ENCODE measurements at places on chromosomes 7 and 10.
A peak's percentile ranks its signal among the peaks of the same experiment; 100 is the strongest.

DNA sequence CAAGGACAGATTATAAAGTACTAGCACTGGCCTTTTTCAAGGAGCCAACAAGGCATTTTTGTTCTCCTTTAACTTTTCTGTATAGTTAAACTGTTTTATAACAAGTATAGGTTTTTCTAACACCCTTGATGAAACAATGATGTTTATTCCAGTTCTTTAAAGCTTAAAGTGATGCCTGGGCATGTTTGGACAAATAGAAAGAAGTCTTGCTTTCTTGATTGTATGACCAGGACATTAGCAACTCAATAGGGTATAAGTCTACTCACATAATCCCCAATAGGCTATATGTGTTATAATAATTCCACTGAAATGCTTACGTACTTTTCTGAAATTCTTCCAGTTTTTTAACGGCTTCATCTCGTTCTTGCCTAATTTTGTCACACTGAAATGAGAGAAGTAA lies 36.7 kb downstream of the SHTN1 start:
- no peak for DNase-seq

- DNase-seq = no peak
Measured at GRCh38 chr10:98519841-98520240, 73.1 kb upstream of the HPS1 start.

GRCh38 chr7:155353256-155353897 lies 55.7 kb downstream of the INSIG1 start:
- DNase-seq = no peak

DNA sequence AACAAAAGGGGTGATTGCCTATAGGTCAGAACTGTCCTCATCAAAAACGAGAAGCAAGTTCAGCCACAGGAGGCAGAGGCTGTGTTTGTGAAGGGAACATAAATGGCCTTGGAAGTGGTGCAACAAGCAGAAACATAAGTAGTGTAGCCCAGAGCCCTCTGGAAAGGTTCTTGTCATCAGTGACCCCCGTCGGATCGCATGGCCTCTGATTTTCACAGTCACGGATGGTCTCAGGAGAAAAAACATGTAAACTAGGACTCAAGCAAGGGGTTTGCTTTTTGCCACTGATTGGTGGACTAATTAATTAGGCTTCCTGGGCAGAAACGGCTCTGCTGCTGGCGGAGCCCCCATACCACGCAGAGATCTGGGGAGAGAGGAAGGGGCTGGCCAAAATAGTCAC lies 496.5 kb upstream of the MKI67 start:
- DNase-seq = no peak

DNA sequence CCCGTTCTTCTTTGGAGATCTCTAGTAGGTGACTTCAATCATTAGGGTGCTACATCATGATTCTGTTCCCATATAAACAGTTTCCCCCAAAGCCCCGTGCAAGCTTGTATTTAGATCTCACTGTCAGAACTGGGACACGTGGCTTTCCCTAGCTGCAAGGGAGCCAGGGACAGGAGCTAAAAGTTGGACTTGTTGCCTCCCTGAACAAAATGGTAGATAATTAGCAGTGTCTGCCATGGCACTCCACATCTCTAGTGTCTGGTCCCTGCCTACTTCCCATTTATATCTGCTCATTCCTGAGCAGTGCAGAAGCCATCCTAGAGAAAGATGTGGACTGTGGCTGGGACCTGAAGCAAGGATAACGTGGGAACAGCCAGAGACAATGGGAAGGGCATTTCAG lies 76.6 kb upstream of the FGFR2 start:
- DNase-seq = no peak

- no peak for DNase-seq
Measured at GRCh38 chr7:151406886-151407583, 2.8 kb downstream of the WDR86 start.

DNA sequence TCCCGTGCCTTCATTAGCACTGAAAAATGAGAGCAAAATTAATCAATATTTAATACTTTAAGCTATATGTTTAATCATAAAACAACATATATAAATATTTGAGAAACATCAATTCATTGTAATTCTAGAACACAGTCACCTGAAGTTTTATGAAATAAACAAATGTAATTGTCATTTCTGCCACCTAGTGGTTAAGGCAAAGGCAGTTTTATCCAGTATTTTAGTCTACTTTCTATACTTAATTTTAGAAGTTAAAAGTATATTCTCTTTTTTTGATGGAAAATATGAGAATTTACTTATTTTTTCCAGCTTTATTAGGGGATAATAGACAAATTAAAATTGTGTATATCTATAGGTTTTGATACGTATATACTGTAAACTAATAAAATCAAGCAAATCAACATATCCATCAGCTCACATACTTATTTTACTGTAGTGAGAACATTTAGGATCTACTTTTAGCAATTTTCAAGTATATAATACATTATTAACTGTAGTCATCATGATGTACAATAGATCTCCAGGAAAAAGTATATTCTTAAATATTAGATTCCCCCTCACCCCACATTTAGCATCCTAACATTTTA lies 16.9 kb downstream of the PCGF6 start:
- peak; percentile 41 for DNase-seq

GRCh38 chr10:117653170-117653515 lies 110.6 kb downstream of the EMX2 start:
- DNase-seq = no peak

GRCh38 chr7:110994028-110994967 lies 96.6 kb upstream of the LRRN3 start:
- DNase-seq = no peak

GRCh38 chr10:132549371-132549770 lies 11.8 kb downstream of the INPP5A start:
- DNase-seq = no peak

GRCh38 chr10:133411523-133412380 lies 12.7 kb downstream of the SPRN start:
- DNase-seq = no peak

DNA sequence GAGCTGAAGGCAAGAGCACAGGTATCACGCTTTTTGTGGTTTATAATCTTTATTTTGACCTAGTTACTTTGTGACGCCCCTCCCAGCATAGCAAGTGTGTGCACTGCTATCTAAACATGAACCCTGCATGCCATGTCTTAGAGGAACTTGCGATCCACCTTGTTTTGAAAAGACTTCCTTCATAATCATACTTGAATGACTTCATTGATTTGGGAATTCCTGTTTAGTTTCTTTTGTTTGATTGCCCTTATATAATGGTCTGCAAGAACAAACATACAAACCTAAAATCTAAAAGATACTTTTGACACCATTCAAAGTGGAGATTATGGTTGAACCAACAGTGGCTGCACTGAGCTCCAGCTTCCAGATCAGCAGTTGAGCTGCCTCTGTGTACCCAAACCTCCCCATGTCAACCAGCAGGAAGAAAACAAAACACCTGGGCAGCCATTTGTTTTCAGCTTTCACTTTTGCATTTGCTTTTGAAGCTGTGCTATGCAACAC lies 132.6 kb downstream of the CELF2 start:
- no peak for DNase-seq

DNA sequence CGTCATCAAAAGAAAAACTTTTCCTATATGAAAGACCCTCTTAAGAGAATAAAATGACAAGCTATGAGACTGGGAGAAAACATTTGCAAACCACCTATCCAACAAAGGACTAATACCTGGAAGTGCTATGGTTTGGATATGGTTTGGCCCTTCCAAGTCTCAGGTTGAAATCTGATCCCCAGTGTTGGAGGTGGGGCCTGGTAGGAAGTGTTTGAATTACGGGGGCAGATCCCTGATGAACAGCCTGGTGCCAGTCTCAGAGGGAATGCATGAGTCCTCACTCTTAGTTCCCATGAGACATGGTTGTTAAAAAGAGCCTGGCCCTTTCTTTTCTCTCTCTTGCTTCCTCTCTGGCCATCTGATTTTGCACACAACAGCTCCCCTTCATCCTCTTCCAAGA lies 6.3 kb downstream of the ALDH18A1 start:
- DNase-seq = peak; percentile 20

DNA sequence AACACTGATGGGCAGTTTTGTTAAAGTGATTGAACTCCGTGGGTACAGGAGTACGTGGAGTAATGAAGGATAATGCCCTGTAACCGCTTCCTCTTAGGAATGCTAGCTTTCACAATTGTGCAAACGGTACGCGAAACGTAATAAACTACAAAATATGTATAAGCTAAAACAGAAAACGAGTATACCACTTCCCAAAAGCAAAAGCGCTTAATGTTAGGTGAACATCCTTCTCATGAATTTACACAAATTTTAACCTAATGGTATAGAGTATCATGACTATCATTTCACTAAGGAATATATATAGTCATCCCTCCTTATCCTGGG lies 395 bp upstream of the ZNF25 start:
- no peak for DNase-seq

DNA sequence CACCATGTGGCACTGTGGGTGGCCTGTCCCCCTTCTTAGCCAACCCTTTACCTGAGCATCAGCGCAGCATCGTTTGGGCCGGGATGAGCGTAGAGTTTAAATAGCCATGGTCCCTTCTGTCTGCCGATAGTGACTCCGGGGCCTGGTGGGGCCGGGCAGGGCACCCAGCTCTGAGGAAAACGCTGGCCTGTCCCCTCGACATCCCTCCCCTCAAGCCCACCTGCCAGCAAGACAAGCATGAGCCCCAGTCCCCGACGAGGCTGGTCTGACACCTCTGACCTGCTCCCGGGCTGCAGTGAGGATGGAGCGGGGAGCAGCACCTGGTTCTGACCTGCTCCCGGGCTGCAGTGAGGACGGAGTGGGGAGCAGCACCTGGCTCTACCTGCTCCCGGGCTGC lies 31.1 kb upstream of the CNPY1 start:
- DNase-seq = no peak

DNA sequence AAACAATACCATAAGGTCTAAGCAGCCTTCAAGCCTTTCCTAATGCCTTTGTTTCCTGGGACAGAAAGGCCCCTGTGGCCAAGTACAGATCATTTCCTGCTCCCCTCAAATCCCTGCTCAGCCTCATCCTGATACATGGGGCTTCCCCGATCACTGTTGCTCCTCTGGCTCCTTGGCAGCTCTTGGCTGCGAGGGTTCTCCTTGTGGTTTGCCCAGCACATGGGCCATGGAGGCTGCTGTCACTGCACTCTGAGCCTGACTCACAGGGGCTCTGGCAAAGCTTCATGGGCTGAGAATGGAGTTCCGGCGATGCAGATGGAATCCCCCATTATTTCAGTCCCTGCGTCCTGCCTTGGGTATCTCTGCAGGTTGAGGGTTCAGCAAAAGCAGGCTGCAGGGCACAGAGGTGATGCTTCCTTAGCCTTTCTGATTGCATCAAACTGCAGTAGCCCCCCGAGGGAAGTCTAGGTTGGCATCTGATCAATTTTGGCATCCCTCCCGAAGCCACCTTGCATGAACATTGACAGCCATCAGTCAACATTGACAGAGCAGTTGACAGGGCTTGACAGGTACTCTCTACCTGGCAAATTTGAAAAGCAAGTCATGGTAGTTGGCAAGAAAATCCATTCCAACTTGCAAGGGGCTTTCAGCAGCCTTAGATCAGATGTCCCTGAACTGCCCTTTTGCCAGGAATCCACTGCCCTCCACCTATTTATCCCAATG lies 168.6 kb downstream of the GFRA1 start:
- DNase-seq = no peak

DNA sequence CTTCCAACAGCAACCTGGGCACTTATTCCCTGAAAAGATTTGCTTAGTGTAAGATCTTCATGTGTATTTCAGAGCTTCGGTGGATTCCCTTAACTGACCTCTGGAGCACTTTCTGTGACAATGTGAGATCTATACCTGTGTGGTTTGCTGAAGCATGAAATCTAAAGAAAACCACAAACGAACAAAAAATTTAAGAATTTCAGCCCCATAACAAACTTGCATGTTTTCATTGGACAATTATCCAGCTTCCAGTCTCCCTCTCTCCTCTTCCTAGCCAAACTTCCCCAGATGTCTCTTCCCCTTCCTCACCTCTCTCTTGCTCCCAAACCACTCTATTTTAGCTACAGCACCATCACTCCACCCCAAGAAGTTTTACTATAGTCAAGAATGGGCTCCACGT lies 279.9 kb upstream of the SORCS1 start:
- DNase-seq = no peak

- peak; percentile 90 for DNase-seq
Measured at GRCh38 chr7:31782411-31782991, 95.5 kb downstream of the PPP1R17 start.

GRCh38 chr7:111059833-111060232 lies 31.1 kb upstream of the LRRN3 start:
- DNase-seq = no peak

All from SK-MEL-5 (cell line).